ENCODE measurements at places on chromosomes 5 and 9. TPM values are rescaled to one million over a fixed set of nuclear protein-coding genes. Genes with fewer than 3 reads are reported as not detected.

DNA sequence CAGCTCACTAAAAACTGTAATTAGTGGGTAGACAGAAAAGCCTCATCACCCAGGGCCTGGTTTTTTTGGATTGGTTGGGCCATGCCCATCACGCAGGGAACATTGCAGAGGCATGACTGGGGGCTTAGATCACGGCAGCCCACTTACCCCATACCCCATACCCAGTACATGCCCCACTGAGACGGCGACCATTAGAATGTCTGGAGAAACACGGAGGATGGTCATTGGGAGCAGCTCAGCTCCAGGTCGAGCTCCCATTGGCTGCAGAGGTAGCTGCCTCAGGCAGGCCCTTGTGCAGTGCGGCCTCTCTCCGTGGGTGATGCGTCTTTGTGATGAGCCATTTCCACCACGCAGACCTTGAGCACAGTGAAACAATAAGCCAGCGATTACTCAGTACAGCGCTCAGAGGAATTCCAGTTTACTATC lies 204.0 kb downstream of the GADD45G start:
- no peak for DNase-seq
- no peaks in the 10 kb centered on the region for H3K36me3 ChIP-seq
- no peaks in the 10 kb centered on the region for H3K4me1 ChIP-seq
- H3K27ac ChIP-seq = no peak overlapping the region
- H3K4me3 ChIP-seq = no peak overlapping the region

- no peak overlapping the region for H3K27ac ChIP-seq
- H3K4me3 ChIP-seq = no peak overlapping the region
- no peaks in the 10 kb centered on the region for H3K27me3 ChIP-seq
- H3K36me3 ChIP-seq = no peaks in the 10 kb centered on the region
- no peak for DNase-seq
Measured at GRCh38 chr5:143554187-143554717, 150.8 kb upstream of the NR3C1 start.

DNA sequence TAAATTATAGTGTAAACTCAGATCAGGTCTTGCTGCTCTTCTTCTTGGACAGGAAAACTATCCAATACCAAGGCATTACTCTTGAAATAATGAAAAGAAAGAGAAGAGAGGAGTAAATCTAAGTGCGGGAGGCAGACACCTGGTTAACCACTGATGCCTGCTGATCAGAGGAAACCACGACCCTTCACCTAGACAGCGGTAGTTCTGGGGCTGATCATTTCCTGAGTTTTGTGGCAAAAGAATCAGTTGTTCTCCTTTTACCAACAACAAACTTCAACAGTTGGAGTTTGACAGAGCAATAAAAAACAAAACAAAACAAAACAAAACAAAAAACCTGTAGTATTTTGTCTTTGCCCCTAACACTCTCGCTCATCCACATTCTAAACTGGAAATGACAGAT lies 3.0 kb downstream of the RLN1 start:
- no peaks in the 10 kb centered on the region for H3K27me3 ChIP-seq
- DNase-seq = no peak
- no peaks in the 10 kb centered on the region for H3K36me3 ChIP-seq
- H3K4me1 ChIP-seq = no peaks in the 10 kb centered on the region

GRCh38 chr9:4812858-4813257 lies 20.1 kb downstream of the RCL1 start:
- no peaks in the 10 kb centered on the region for H3K36me3 ChIP-seq
- H3K4me1 ChIP-seq = no peaks in the 10 kb centered on the region
- H3K27me3 ChIP-seq = no peaks in the 10 kb centered on the region
- no peak overlapping the region for H3K27ac ChIP-seq

DNA sequence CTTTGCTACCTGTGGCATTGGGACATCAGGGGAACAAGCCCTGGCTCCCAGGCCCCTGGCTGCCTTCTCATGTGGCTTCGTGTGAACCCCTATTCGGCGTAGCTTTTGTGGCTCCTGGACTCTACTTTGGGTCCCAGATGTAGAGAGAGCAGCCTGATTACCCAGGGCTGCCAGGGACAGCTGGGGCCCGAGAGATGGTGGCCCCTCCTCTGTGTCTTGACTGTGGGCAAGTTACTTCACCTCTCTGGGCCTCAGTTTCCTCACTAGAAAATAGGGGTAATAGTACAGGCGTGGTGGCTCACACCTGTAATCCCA lies 2.0 kb downstream of the PKN3 start:
- no peaks in the 10 kb centered on the region for H3K27me3 ChIP-seq
- DNase-seq = no peak
- H3K36me3 ChIP-seq = no peaks in the 10 kb centered on the region
- H3K4me3 ChIP-seq = peak overlapping the region; percentile 80
- no peaks in the 10 kb centered on the region for H3K4me1 ChIP-seq

GRCh38 chr9:114921171-114921570 lies 9.2 kb downstream of the TNFSF8 start:
- H3K4me1 ChIP-seq = no peaks in the 10 kb centered on the region
- no peak overlapping the region for H3K27ac ChIP-seq
- H3K4me3 ChIP-seq = no peak overlapping the region
- no peak for DNase-seq
- no peaks in the 10 kb centered on the region for H3K36me3 ChIP-seq
- no peaks in the 10 kb centered on the region for H3K27me3 ChIP-seq

GRCh38 chr9:112140936-112141335 lies 34.2 kb downstream of the SUSD1 start:
- no peak overlapping the region for H3K4me3 ChIP-seq
- no peak for DNase-seq
- no peaks in the 10 kb centered on the region for H3K36me3 ChIP-seq
- H3K4me1 ChIP-seq = no peaks in the 10 kb centered on the region
- H3K27ac ChIP-seq = no peak overlapping the region

Gene FGF1
- total RNA-seq = 6.6 TPM

Gene PRDM9
- not detected for total RNA-seq

Gene WHRN
- 2.4 TPM for total RNA-seq
